ENCODE measurements at places on chromosomes 13 and 19. TPM values are rescaled to one million over a fixed set of nuclear protein-coding genes. Genes with fewer than 3 reads are reported as not detected.

Gene F10
- 3.5 TPM for total RNA-seq

Gene PRTN3
- total RNA-seq: not detected

Gene GPR18
- total RNA-seq: not detected

Gene NTF4
- total RNA-seq: not detected

Gene CALR
- 365 TPM for total RNA-seq

Gene HOOK2
- 66.3 TPM for total RNA-seq

Gene PBX4
- total RNA-seq: not detected

Gene TPT1
- 4,332 TPM for total RNA-seq

Gene ZNF491
- 2.4 TPM for total RNA-seq

Gene NCLN
- 28.3 TPM for total RNA-seq

Gene CYP4F8
- not detected for total RNA-seq

Gene EPS8L1
- 0.88 TPM for total RNA-seq

Gene TEKTIP1
- not detected for total RNA-seq

Gene COL4A2
- 117 TPM for total RNA-seq

- no peak for DNase-seq
Measured at GRCh38 chr13:113785051-113786010, 26.3 kb downstream of the TMEM255B start.

DNA sequence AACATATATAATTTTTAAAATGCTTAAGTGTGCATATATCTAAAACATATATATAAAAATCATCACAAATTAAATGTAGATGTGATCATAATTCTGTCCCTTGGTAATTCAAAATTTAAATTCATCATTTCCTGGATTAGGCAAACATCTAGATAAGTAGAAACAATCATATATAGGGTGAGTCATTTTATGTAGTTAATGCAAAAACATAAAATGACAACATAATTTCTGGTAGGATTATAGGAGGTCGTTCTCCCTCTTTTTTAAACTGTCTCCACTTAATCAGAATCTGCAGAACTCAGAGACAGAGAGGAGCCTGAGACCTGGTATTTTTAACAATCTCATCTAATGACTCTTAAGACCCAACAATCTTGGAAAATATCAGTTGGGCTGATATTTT, 333.4 kb downstream of the KCTD12 start:
- DNase-seq: no peak

GRCh38 chr13:49584771-49585182, 581 bp downstream of the RCBTB1 start:
- no peak for DNase-seq

- no peak for DNase-seq
Measured at GRCh38 chr13:60075850-60076249, 87.9 kb downstream of the DIAPH3 start.

DNA sequence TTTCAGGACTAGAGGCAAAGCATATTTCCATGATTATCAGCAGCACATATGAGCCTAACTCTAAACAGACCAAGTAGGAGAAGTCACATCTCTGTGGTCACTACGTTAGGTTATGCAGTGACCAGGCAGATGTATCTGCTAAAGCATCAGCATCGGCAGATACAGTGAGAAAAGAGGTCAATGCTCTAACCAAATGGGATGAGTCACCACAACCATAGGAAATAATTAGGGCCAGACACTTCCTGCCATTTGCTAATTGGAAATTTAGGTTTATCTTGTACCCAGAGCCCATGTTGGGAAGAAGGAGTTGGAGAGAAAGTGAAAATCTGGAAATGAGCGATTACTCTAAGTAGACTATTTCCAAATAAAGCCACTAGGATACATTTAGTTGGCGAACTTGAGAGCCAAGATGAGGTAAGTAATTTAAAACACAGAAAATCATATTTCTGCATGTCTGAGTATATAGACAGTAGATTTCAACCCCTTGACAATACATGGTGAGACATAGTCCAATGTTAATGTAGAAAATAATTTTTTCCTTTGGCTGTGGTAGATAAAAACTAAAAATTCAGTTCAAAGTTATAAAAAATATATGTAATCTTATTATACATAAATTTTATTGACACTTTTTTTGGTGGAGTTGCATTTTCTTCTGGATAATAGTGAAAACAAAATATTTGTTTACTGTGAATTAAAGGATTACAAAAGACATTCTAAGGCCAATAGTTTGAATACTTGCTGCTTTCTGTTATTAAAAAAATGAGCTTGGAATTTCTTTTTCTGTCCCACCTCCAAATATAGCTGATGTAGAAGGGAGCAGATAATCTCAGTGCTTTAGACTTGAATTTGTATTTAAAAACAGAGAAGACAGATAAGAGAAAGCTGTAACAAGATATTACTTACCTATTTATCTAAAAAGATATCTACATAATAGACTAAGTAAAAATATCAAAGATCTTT, 104.4 kb upstream of the CSNK1A1L start:
- no peak for DNase-seq

DNA sequence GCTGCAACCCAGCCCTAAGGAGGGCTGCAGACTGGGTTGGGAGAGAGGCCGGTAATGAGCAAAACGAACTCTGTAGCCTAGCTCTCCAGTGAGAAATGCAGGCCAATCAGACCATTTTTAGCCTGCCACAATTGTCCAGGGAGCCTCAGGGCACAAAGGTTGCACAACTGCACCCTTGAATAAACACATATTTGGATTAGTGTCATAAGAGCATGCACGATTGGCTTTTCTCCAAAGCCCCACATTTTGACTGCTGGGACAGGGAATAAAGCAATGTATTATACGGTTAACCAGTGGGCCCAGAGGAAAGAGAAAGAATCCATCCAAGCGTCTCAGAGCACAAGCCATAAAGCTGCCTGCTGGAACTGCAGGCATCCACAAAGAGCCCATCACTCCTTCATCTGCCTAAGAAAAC, 729.4 kb upstream of the SGCG start:
- DNase-seq: peak; percentile 37

DNA sequence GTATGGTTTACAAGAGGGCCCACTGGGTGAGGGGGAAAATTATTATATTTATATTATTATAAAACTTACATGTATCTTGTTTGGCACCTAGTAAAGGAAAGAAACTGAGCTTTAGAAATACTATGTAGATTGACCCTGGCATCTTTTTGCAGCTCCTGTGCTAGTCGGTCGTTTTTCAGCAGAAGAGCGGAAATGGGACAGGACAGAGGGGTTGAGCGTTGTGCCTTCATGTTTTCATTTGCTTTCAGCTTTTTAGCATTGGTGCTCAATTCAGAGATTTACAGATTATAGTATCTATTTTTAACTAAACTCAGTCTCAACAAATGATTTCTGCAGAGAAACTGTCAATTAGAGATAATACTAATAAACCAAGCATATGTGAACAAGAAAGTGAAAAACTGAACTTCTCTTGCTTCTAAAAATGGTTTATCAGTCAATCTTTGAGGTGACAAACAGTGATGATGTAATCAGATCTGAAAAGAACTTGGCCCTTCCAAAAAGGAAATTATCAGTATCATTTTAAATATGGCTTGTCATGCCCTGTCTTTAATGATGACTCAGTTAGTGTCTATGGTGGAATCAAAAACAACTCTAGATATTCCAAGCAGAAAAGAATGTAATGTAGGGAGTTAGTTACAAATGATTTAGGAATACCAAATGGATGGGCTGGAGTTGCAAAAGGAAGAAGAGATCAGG, 56.9 kb upstream of the KCTD4 start:
- no peak for DNase-seq

DNA sequence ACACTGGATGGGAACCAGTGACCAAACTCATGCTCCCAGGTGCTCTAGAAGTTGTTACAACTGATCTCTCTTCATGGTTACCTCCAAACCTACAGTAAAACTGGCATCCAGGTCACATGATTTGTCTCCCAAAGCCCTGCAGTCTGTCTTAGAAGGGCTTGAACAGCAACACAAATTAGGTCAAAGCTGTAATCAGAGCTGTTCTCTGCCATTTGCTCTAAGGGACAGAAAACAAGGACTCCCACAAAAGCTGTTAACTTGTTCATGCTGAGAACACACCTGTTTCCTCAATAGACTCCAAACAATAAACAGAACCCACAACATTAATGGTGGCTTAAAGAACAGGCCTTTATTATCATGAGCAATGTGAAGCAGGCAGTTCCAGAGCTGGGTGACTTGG, 8.0 kb downstream of the ZNF671 start:
- DNase-seq: no peak

GRCh38 chr19:31313291-31314030, 35.8 kb downstream of the TSHZ3 start:
- no peak for DNase-seq

GRCh38 chr13:20518660-20519100, 7.0 kb downstream of the CRYL1 start:
- no peak for DNase-seq

DNA sequence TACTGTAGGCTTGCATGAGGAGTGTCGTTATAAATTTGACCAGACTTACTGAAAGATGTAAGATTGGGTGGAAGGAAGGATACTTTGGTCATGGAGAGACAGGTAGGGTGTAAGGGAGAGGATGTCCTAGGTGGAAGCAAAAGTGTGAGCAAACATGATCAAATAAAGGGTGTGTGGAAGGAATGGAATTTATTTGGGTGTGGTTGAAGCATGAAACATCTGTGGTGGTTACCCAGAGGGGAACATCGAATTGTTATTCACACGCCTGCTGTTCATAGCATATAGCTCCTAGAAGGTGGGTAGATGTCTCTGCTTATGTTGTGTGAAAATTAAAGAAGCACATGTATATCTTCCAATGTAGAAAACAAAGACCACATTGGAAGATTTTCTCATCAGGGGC, 157.7 kb downstream of the ATP8A2 start:
- DNase-seq: no peak

DNA sequence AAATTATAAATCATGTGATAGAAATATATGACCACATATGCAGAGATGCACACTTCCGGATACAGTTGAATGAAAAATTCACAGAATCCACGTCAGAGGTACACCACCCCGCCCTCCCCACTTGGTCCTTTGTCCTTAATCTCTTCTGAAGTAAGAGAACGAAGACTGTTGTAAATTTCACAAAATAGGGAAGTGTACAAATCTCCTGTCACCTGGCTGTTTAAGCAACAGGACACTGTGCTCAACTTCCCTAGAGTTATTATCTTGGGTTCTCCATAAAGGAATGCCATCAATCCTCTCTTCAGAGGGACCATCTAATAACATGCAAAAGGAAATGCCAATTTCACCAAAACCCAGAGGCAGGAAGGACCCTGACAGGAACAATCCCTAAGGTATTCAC, 10.5 kb upstream of the CEACAM6 start:
- DNase-seq: no peak

GRCh38 chr13:106685143-106685542, 117.2 kb upstream of the ARGLU1 start:
- DNase-seq: no peak

DNA sequence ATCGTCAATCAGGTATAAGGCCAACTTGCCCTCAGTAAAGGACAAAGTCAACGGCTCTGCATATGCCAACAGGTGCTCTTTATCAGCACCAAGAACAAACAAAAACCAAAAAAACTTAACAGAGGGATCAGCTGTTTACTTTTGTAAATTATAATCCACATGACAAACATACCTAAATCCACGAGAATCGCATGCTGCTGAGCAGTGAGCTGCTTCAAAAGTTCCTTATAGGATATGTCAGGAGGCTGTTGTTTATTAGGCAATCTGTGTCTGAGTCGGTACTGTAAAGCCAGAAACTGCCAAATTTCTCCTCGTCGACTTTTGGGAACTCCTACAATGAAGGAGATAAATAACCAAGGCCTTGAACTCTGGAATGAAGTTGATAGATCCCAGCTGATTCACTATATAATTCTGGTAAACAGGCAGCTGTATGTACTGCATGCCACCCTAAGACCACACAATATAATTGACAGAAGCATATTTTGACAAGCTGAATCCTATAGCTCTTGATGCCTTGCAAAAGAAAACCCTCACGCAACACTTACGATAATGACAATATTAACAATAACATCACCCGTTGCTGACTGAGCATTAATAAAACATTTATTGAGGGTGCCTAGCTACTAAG, 179.8 kb downstream of the TBC1D4 start:
- no peak for DNase-seq

DNA sequence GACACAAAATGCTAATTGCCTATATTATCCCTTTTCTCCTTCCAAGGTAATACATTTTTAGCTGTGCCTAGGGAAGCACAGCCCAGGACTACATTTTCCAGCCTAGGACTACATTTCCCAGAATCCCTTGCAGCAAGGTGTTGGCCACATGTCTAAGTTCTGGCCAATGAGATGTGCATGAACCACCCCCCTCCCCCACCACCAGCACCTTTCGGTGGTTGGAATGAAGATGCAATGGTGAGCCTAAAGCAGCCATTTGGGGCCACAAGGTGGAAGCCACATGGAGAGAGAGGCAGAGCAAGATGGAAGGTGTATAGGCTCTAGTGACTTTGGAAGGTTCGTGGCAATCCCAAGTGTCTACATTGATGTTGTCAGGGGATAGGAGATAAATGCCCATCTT, 16.2 kb downstream of the UNC13A start:
- DNase-seq: no peak

DNA sequence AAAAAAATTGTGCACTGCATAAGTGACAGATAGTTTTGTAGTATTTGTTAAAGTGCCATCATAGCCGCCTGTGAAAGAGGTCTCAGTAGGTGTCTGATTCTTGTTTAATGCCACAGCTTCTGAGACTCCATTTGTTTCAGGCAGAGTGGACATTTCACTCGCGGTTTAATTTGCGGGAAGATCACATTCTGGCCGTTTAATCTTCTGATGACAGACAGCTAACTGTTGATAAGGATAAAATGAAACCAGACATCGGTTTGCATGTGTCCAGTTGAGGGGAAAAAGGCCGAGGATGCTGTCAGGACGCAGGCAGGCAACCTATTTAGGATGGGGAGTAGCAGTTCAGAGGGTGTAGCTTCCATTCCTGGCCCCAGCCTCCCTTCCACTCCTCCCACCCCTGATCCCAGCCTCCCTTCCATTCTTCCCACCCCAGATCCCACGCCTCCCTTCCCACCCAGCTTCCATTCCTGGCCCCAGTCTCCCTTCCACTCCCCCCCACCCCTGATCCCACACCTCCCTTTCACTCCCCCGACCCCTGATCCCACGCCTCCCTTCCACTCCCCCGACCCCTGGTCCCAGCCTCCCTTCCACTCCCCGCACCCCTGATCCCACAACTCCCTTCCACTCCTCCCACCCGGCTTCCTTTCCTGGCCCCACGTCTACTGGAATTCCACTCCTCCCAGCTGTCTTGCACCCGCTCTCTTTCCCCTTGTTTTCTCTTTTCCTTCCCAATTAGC, 23.8 kb downstream of the ATP11A start:
- no peak for DNase-seq

DNA sequence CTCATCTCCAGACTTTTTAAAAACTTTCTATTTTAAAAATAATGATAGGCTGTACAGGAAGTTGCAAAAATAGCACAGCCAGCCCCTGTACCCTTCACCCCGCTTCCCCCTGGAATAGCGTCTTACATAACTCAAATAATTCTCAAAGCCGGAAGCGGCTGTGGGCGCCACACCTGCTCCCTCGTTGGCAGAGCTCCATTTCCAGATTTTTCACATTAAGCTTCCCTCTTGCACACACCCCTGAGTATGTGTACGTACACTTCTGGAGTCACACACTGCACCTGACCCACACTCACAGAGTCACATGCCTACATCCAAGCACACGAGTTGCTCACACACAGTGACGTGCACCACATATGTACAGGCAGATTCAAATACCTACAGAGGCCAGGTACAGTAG, 24.9 kb upstream of the DPP9 start:
- no peak for DNase-seq

Data from left ventricle myocardium inferior (tissue), 1 donor.